ENCODE measurements at places on chromosomes 5 and 9.

DNA sequence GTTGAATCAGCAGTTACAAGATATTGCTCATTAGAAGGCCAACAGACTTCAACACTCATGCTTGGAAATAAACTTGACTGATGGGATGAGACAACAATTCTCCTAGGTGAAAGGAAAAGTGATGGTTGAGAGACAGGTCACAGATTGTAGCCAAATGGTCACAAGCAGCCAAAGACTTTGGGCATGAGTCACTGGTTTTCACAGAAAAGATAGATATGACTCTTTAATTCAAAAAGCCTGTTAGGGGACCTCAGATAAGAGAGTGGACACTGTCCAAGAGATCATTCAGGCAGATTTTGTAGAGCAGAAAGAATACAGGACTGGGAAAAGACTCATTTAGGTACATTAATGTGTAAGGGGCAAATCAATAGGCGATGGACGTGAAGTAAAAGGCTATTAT lies 982.5 kb downstream of the MAT2B start:
- no peak for DNase-seq

GRCh38 chr9:112145886-112146285 lies 29.2 kb downstream of the SUSD1 start:
- no peak for DNase-seq

DNA sequence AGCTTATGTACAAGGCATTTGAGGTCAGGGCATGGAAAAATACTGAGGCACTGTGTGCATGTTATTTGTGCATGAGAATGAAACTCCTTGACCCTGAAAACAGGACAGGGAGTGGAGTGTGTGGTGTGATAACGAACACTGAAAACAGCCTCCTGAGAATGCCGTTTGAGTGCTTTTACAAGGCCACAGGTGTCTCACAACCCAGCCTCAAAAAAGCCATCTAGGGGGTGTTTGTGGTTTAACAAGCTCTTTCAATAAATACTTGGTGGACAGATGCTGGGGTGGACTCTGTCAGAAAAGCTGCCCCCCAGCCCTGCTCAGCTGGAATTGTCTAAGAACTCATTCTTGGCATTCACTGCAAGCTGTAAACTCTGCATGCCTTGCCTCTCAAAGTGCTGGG lies 94.0 kb upstream of the SLC25A48 start:
- peak; percentile 23 for DNase-seq

- peak; percentile 49 for DNase-seq
These were observed 46.0 kb downstream of the CDO1 start for GRCh38 chr5:115770466-115770865.

DNA sequence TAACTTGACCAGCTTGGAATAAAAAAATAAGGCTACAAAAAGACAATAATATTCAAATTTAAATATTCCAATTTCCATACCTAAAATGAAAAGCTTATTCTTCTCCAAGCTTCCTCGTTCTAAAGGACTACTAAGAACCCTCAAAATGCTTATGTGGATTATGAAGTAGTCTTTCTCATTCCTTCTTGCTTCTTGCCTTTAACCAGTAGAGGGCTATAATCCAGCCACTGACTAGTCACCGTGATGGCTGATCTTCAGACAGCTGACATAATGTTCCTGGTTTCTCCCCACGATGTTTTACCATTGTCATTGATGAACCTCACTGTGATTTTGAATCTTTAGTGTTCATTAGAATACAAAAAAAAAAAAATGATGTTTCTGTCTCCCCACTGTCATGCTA lies 515.3 kb downstream of the TLE1 start:
- DNase-seq = no peak

- no peak for DNase-seq
These were observed 29.0 kb downstream of the GLRA1 start for GRCh38 chr5:151895660-151896030.
